Stimulated activated CD8-positive, alpha-beta memory T cell treated with anti-CD3 and anti-CD28 coated beads, Interleukin-4, amount 100 ng/mL, for 4 hours (primary cell): ENCODE measurements at places on chromosomes 7 and 10.

DNA sequence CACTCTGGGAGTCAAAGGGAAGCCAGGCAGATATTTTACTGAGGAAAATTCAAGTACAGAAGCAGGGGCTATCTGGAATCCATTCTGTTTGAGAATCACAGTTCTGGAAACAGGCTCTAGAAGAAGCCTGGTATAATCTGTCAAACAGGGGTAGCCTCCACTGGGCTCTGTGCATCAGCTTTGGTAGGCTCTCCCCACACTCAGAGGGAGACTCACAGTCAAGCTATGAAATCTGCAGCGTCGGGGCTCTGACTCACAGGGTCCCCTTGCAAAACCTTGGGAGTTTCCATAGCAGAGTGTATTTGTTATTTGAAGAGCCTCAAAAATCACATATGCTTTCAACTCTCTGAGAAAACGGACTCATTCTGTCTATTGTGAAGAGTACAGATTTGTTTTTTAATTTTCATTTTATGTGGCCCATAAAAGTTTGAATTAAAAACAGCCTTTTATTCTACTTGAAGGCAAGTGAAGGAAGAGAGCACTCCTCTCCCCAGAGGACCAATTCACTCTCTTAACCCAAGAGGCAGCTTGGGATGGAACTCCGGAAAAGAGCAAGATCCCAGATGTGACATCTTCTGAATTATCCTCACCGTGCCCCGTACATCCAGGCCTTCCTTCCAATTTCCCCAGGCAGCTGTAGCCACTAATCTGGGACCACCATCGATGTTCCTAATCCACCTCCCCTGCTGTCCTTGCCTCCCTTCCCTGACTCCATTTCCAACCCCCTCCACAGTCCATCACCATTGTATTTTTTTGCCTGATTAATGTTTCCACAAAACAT lies 590.9 kb upstream of the MGMT start:
- DNase-seq: no peak

GRCh38 chr7:75650062-75650461 lies 88.7 kb downstream of the HIP1 start:
- no peak for DNase-seq

DNA sequence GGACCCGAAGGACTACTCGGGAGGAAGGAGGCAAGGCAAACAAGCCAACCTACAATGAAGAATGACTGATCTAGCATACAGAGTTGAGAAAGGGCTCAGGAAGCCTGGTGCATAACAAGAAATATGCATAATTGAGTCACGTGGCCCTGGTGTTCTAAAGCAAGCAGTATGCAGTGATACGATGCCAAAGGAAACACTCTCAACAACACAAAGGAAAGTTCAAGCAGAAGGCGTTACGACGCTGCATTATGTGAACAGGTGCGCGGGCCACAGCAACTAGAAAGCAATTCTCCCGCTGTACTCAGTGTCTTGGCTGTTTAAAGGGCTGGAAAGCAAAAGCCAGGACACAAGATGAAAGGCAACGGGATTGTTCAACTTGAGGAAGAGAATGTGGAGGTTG lies 100.8 kb downstream of the PRTFDC1 start:
- DNase-seq: no peak

GRCh38 chr7:85061456-85061855 lies 125.4 kb downstream of the SEMA3D start:
- no peak for DNase-seq

- DNase-seq: no peak
Measured at GRCh38 chr7:117665368-117665767, 185.5 kb downstream of the CFTR start.

- DNase-seq: no peak
Measured at GRCh38 chr7:29806208-29806994, at the start of gene WIPF3. WIPF3 (plus strand) TSS chr7:29806508; CDS start chr7:29834725, 28,217 bp downstream.

DNA sequence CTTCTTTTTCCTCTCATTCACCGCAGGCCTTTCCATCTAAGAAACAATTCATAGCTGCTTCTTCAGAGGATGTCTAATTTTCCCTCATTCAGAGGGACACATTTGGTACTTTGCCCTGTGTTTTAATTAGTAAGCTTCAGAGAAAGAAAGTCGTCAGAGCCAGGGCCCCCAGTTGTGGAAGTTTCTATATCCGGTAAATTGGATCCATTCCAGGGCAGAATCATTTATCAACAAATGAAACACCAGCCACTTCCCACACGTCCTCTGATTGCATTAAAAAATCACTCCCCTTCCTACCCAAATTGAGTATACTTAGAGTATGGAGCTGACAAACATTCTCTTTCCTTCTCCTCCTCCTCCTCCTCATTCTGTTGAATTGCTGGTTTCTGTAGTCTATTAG lies 205.8 kb upstream of the HDAC9 start:
- no peak for DNase-seq

DNA sequence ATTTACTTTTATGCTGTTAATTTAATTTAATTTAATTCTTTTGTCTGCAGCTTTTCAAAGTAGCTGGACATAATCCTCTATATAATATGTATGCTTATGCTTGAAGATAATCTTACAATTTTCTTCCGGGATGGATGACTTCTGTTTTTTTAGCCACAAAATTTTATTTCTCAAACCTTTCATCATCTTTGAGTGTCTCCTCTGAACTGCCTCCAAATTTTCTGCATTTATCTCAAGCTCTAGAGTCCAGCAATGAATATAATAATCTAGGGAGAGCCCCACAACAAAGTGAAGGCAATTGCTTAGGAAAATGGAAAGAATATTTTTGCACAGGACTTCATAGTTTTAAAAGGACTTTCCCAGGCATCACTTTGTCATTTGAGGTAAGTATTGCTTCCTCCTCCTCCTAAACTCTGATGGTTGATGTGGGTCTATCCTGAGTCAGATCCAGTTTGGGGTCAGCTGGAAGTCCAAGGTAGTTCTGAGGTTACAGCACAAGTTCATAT lies 53.7 kb upstream of the FAM3C start:
- DNase-seq: no peak

DNA sequence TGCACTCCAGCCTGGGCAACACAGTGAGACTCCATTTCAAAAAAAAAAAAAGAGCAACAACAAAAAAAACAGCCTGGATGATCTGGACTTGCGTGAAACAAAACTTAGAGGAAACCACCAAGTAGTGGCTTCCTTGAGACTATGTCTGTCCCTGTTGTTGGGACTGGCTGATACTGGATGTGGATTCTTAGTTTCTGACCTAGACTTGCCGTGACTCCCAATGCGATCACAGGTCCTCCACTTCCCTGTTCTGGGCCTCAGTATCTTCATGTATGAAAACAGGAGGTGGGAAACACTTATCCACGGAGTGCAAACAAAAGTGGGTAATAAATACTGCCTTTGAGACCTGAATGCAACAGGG lies 125.7 kb downstream of the PRPF18 start:
- DNase-seq: no peak

GRCh38 chr10:133420579-133420978 lies 3.8 kb downstream of the SPRN start:
- DNase-seq: no peak

DNA sequence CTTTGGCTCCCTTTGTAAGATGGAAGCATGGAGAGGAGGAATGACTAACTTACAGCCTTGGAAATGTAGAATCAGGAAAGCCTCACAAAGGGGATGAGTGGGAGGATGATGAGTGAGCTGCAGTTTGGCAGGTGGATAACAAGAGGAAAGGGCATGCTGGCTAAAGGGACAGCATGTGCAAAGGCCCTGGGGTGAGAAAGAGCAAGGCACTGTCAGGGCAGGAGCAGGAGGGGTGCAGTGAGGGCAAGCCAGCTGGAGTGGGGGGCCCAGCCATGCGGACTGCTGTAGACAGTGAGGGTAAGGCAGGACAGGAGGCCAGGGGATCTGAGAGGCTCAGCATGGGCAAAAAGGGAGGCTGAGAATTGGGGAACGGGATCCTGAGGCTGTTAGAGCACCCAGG lies 20.5 kb downstream of the TLL2 start:
- no peak for DNase-seq

DNA sequence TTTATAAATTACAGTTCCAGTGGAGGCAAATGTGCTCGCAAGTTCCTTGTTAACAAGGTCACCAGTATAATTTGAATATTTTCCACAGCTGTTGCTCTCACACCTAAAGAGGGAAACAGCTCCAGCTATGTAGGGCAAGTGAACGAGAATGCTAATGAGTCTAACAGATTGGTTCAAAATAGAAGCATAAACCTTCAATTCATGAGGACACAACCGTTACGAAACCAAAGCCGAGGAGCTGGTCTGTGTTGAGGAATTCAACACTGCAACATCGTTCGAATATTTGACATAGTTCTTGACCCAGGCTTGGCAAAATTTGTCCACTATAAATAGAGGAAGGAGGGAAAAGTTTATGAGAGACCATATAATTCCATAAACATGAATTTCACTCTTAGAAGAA lies 161.3 kb downstream of the KLF6 start:
- DNase-seq: no peak

DNA sequence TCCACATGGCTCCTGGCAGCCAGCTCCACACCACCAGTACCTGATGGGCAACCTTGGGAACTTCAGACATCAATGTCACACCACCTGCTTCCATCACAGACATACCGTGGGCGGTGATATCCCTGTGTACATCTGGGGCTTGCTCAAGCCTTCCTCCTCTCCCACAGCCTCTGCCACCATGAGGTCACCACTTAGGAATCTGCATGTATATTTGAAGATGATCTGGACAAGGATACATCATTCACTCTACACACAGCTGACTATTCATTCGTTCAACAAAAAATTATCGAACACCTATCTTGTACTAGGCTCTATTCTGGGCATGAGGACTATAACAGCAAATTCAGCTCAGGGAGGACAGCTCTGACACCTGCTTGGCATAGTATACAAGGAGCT lies 6.8 kb downstream of the DLG5 start:
- no peak for DNase-seq

DNA sequence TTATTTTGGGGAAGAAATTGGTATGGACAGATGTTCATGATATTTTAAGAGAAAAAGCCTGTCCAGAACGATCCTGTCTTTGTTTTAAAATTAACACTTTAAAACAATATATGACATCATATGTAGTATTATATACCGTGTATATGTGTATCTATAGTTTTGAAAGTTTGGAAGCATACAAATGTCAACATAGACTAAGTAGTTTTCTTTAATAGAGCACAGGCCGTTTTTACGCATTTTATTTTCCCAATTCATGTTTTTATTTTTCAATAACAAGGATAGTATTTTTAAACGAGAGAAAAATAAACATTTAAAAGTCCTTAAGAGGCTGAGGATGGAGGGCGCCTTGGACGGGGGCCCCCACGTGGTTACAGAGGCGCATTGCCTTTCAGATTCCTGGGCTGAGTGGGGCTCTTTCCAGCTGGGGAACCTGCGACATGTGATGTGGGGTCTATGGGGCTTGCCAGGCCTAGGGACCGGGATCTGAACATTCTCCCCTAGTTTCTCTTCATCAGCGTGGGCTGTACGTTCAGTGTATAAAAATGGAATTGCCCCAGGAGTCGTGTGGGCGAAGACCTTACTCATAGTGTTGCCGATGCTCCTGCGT lies 127.8 kb upstream of the ZNF746 start:
- DNase-seq: no peak

- no peak for DNase-seq
Measured at GRCh38 chr7:46352004-46352954, 431.2 kb upstream of the IGFBP3 start.

DNA sequence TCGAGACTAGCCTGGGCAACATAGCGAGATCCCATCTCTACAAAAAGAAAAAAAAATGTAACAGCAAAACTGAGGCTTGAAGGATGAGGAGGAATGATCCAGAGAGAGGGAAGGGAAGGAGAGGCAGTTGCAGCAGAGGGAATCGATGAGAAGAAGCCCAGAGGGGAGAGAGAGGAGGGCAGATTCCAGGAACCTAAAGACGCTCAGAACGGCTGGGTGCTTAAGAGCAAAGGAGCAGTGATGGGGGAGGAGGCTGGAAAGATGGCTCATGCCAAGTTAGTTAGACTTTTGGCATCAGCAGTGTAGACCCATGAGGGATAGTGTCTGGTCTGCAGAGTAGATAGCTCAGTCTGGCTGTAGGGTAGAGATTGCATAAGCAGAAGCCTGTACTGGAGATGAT lies 10.3 kb upstream of the MUC17 start:
- DNase-seq: no peak

DNA sequence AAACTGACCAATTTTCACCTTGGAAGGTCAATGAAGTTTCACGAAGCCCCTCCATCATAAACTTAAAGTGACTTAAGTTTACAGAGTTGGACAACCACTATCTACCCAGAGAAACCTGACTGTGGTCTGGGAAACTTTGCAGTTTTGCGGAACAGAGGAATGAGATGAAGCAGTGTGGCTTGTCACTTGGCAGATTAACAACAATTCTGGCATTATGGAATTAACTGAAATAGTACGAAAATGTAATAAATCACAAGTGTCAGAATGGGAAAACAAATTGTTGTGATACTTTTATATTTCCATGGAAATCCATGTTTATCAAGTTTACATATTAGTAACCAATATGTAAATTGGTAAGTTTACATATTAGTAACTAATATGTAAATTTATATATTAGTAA lies 4.9 kb downstream of the KMT2C start:
- no peak for DNase-seq
